Cardiac muscle cell (in vitro differentiated cells and primary cell): ENCODE measurements at places on chromosomes 2 and 18. TPM values are rescaled to one million over a fixed set of nuclear protein-coding genes. Genes with fewer than 3 reads are reported as not detected.

- no peak overlapping the region for H3K4me3 ChIP-seq
- no peak for DNase-seq
- H3K4me1 ChIP-seq, result peaks cover 2% of the 10 kb centered on the region
- H3K27me3 ChIP-seq, result no peaks in the 10 kb centered on the region
Observed at GRCh38 chr2:161384864-161385263, 31.2 kb upstream of the TBR1 start.

DNA sequence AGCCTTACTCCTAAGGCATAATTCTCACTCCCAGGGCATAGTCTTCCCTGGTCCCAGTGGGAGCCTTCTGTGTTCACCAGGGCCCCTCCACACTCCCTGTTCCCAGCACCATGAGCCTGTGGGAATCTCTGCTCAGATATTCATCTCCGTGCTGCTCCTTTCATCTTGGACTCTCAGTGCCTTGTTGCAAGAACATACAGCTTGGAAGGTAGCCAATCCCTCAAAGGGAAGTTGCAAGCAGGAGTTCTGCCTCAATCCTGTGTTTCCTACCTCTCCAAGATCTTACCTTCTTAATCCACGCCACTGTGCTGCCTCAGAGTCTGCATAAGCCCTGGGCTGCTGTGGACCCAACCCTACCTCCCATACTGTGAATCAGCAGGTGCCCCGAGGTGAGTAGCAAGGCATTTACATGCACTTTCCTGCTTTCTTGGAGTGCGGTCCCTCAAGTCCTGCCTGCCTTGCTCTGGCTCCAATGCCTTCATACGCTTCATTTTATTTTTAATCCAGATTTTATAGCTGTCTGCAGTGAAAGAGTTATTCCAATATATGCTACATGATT, 413.8 kb upstream of the RAB6C start:
- no peaks in the 10 kb centered on the region for H3K4me1 ChIP-seq
- H3K27ac ChIP-seq, result no peak overlapping the region
- H3K36me3 ChIP-seq, result no peaks in the 10 kb centered on the region
- no peak overlapping the region for H3K4me3 ChIP-seq

- peaks cover 3% of the 10 kb centered on the region for H3K4me1 ChIP-seq
- no peaks in the 10 kb centered on the region for H3K36me3 ChIP-seq
- H3K27ac ChIP-seq, result no peak overlapping the region
- DNase-seq, result peak; percentile 6
- no peaks in the 10 kb centered on the region for H3K27me3 ChIP-seq
Observed at GRCh38 chr2:197628043-197628500, 47.3 kb downstream of the RFTN2 start.

The NEUROD1 gene
- not detected in 2 replicates for polyA plus RNA-seq

The LRRTM4 gene
- polyA plus RNA-seq, result 8.5 TPM in 2 replicates

The CNDP1 gene
- polyA plus RNA-seq, result 0.55 TPM in 1 of 2 replicates, not detected in the other

The GREB1L gene
- polyA plus RNA-seq, result 4.2 and 9.5 TPM in 2 replicates

The ANKRD36 gene
- polyA plus RNA-seq, result 29.6 and 47.1 TPM in 2 replicates
